Dorsolateral prefrontal cortex (tissue), 122 donors: ENCODE measurements at places on chromosomes 13 and 19.

DNA sequence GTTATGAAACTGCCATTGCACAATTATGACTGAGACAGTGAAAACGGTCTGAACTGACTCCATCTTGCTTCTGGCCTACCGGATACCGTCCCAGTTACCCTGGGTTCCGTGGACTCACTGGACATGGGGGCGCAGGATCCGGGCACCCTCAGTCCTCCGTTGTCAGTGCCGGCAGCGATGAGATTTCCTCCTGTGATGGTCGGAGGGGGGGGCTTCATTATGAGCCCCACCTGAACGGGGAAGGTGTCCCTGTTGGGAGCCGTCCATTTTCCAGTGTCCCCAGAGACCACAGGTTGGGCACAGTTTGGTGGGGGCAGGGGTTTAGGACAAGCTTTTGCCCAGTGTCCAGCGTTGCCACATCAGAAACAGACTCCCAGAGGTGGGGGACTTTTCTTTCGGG, 23.4 kb downstream of the TMEM255B start:
- no peak for DNase-seq

DNA sequence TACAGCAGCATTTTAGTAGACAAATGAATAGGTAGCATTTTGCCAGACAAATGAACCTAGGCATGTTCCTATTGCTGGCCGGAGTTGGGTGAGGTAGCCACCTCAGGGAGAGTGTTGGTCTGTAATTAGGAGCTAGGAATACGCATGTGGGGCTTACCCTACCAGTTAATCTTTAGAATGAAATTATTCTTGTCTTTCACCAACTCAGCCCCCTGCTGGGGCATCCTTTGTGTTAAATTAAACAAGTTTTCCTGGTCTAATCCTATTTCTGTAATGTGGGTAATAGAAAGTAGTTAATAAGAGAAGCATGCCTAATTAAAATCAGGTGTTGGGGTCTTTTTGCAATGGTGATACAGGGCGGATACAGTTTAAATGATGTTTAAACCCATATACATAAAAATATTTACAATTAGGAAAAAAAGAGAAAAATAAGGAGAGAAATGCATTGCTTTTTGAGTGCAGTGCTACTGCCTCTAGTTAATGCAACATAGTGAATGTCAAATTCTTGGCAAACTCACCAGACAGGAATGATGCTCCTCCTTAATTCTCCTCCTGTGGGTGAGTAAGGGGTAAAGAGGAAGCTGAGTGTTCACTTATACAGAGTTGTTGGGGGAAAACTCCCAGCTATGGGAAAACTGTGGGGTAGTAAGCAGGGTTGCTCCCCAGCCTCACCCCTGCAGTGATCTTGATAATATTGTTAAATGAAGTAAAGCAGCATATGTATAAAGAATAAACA, 276.4 kb upstream of the EDNRB start:
- no peak for DNase-seq

GRCh38 chr19:47560999-47561398, 11.9 kb downstream of the ZNF541 start:
- no peak for DNase-seq

DNA sequence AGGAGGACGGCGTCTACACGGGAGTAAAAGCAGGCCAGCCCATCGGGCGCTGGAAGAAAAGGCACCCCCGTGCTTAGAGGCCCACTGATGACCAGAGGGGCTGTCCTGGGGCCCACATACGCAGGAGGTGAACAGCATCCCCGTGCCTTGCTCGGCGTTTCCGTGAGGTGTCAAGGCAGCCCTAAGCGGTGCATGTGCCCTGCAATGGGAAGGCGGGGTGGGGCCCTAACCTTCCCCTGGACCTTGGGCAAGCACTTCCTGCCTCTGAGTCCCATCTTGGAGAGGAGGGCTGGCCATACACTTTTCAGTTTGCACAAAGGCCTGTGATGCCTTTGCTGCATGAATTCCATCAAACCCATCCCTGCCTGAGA, 47.8 kb upstream of the ATP11A start:
- no peak for DNase-seq

DNA sequence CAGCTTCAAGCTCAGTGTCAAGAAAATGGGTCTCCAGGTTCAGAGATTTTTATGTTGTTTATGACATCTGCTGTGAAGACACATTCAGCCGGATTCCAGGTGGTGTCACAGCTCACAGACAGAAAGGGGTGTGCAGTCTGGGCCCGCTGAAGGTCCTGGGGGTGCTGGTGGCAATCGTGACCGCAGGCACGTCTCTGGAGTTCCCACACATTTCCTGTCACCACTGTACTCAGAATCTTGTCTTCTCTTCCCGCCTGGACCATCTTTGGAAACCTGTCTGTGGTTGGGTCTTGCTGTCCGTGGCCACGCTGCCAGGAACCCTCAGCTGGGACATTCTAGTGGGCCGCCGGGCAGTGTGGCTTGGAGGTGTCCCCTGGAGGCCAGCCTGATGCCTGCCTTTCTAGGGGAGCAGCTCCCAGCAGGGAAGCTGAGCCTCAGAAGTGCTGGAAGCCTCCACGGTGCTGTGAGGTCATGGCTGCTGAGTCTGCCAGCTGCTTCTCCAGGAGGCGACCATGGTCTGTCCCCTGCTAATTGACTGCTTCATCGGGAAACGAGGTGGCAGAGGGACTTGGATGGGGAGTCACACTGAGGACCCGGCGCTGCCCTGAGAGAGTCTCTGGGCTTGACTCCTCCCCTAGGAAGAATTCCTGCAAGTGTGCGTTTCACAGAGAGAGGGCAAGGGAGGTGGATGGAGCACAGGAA, 3.7 kb downstream of the TEX29 start:
- DNase-seq = no peak

DNA sequence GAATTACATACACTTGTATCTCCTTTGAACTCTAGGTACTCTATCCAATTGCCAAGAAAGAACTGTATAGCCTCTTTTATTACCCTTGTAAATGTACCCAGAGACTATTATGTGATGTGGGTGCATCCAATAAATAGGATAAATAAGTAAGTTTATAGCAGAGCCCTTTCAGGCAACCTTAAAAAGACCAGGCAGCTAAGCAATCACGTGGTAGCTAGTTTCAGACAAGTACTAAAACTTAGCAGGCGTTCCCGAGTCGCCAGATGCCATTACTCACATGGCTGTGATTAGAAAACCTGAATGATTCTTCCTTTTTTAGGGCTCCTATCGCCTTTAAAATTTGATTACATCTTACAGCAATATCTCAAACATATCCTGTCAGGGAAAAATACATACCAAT, 1303.0 kb downstream of the EFNB2 start:
- DNase-seq = no peak

DNA sequence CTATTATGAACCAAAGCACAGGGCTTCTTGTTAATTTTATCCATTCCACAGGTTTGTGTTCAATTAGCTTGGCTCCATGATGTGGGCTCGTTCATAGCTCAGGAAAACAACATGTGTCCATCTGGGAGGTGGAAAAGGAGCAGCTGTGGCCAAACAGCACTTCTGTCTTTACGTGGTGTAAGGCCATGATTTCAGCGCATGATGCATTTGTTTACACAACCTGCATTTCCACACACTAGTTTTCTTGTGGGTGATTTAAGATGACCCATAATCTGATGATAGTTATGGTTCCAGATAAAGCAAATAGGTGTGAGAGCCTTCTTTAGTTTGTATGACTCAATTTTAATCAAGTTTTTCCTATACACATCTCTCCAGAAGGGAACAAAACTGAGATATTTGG, 101.7 kb downstream of the TNFRSF19 start:
- DNase-seq = no peak

- DNase-seq = no peak
These were observed 319.7 kb downstream of the KCNRG start for GRCh38 chr13:50334944-50335343.

DNA sequence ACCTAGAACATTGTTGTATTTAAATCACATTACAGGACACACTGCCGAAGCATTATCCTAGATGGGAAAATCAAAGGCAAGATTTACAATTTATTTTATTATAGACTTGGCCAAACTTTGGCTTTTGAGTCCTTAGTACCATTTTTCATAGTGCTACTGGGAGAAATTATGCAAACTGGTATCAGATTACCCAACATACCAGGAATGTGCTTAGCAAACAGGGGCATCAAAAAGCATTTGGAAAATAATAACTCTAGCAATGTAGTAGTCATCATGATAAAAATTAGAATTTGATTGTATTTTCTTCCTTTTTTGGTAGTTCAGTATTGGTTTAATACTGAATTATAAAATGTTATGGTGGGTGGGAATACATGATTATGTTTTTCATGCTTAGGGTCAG, 34.0 kb downstream of the GPC6 start:
- DNase-seq = no peak

DNA sequence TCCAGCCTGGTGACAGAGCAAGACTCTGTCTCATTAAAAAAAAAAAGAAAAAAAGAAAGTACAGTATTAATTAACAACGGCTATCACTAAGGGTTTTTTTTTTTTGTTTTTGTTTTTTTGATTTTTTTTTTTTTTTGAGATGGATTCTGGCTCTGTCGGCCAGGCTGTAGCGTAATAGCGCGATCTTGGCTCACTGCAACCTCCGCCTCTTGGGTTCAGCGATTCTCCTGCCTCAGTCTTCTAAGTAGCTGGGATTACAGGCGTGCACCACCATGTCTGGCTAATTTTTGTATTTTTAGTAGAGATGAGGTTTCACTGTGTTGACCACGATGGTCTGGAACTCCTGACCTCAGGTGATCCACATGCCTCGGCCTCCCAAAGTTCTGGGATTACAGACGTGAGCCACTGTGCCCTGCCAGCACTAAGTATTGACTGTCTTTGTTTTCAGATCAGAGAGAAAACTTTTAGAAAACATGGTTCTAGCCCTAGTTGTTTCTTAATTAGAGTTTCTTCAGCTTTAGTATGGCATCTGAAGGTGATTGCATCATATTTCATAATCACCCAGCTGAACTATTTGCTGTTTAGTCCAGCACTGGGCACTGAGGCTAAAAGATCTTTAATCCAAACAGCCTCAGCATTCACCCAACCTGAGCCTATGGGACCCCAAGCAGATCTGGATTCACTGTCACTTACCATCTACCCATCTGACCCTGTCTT, 2.7 kb upstream of the GATAD2A start:
- DNase-seq = no peak

DNA sequence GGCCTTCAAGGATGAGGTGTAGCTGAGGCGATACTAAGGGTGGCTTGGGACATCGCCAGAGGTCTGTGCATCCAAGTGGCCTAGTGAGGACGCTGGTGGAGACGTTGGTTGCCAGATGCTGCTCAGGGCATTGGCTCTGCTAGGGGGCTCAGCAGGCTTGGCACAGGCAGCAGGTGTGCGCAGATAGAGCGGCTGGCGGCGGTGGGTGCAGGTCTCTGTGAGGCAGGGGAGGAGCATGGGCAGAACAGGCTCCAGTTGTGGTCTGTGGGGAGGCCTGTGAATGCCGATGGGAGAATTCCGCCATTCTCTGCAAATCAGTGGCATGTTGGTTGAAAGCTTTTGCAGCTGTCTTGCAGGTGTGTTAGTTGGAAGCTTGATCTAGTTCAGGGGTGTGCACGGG, 21.2 kb downstream of the PRAM1 start:
- no peak for DNase-seq

- no peak for DNase-seq
These were observed 90.2 kb downstream of the MAP4K1 start for GRCh38 chr19:38527466-38528136.

DNA sequence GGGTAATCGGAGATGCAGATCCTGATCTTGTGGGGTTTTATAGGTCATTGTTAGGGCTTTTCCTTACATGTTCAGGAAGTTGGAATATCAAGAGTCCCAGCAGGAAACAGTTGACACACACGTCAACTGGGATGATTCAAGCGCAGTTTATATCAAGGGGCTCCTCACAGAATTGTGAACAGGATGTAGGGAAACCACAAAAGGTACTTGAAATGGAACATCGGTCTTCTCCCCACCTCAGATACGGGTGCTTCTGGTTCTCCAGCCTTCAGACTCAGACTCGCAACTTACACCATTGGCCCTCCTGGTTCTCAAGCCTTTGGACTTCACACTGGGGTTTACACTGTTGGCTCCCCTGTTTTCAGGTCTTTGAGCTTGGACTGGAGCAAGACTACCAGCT, 19.5 kb downstream of the ZNF557 start:
- DNase-seq = no peak

DNA sequence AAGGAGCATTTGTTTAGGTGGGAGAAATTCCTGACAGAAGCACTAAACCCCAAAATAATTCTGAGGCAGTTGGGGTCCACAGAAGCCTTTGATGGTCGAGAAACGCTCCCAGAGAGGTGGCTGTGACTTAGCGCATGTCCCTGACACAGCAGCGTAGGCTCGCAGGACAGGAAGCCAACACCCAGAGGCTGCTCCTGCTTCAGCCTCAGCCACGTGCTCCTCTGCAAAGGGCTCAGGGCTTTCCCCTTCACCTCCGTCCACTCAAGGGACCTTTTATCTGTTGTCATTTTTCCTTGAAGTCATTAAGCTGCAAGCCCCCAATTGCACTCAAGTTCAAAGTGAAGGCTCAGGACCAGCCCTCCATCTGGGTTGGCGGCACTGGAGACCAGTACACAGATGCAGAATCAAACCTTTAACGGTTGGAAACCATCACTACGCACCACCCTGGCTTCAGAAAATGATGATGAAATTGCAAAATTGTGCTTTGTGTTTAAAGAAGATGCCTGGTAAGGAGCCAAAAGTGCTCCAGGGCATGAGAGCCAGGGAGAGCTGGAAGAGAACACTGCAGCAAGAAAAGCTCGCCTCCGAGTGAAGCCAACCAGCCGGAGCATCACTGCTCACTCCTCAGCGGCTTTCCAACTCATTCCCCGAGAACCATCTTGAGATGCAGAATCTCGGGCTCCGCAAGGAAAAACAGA, 219.6 kb downstream of the RAP2A start:
- no peak for DNase-seq

DNA sequence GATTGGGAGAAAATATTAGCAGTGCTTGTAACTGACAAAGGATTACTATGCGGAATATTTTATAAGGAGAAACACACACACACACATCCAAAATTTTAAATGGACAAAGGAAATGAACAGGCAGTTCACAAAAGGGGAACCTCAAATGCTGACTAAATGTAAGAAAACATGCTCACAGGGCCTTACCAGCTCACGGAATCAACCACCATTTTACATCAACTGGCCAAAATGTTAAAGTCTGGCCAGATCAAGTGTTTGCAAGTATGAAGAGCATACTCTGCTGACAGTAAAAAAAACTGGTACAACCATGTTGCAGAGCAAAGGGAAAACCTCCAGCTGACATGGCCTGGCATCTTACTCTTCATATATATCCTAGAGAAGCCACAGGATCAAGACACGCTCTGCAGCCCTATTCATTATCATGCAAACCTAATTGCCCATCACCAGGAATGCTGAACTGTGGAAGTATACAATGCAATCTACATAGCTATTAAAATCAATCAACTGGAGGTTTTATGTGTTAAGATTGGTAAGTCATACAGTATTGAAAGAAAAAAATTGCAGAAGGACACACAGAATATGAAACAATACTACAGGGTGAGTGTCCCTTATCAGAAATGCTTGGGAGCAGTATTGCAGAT, 124.4 kb downstream of the RNF17 start:
- no peak for DNase-seq

GRCh38 chr19:46611776-46612175, 10.6 kb downstream of the CALM3 start:
- DNase-seq = no peak
